Right atrium auricular region (tissue), 2 donors: ENCODE measurements at places on chromosomes 16 and 17.

DNA sequence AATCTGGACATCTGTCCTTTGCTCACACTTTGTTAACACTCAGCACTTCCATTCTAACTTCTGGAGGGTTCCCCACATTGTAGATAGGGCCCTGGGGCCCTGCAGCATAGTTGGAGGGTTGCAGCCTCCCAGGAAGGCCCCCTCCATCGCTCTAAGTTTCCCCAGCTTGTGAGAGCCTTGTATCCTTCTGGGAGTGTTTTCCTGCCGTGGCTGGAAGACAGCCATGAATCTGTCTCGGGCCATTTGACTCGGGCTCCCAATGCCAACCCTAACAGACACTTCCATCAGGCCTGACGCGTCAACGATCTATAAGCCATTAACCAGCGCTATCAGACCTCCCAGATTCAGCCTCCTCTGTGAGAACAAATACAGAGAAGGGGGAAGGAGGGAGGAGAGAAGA is 263.7 kb upstream of the RPL38 start:
- DNase-seq, result peak; percentile 46

DNA sequence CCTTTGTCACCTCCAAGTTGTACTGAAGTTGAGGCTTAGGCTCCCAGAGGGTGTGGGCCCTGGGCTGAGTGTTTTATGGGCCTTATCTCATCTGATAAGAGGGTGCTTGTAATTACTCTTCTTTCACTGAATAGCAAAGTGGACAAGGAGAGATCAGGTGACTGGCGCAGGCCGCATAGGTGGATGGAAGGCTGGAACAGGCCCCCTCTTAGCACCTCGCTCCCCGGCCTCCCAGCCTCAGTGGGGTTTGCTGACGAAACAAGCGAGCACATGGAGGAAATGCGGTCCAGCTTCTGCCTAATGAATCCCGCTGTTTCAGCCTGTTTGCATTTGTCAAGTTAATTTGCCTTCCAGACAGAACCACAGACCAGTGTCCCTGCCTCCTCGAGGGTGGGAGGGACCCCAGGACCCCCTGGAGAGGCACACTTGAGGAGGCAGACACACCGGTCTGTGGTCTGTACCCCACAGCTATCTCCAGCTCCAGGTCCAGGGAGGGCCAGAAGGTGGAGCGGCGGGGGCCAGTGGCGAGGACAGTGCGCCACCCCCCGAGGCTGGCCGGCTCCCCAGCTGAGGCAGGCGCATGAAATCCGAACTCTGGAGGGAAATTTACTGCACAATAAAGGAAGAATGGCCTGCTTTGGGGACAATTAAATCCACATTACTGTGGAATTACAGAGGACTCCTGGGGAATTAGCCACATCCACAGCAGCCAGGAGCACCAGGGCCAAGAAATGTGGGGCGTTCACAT is 123.4 kb downstream of the NTN1 start:
- DNase-seq, result no peak

GRCh38 chr17:27595208-27595607 is 35.8 kb upstream of the LGALS9 start:
- DNase-seq, result no peak

DNA sequence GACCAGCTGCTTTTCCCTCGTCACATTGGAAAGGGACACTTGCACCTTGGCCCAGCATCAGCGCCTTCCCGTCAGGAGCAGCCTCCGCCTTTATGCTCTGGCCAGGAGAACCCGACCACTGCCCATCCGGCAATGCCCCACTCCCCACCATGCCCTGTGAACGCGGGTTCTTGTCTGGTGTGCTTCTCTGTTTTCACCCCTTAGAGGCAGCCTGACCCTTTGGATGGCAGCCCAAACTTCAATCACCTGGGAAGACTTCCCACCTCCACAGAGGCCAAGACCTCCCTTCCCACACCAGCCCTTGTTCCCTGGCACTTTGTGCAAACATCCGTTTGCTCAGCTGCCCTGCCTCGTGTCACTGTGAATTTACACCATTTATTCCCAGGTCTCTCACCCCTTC is 87.0 kb downstream of the DNAH17 start:
- no peak for DNase-seq

DNA sequence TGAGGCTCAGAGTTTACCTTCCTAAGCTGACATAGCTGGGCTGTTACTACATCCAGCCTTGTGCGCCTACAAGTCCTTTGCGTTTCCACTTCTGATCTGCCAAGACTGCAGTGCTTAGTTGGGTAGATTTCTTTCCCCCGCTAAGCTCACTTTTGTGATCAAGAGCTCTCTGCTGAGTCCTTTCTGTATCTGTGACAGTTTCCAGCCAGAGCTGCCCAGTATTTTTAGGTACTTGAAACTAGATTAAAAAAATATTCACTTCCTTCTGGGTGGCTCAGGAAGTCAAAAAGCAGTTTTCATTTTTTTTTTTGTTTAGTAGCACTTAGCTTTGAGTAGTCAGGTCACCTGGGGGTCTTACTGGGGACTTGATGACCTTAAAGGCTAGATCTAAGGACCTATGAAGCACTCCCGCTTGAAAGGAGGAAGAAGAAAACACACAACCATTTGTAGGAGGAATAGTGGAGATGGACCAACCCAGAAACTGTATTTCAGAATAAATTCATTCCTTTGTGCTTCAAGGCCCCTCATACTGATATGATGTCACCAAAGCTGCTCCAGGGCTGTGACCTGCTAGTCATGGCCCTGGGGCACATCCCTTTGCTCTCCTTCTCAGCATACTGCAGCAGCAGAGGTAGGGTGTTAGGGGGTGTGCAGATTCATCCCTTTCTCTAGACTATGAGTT is 75.6 kb upstream of the HNF1B start:
- DNase-seq, result no peak

DNA sequence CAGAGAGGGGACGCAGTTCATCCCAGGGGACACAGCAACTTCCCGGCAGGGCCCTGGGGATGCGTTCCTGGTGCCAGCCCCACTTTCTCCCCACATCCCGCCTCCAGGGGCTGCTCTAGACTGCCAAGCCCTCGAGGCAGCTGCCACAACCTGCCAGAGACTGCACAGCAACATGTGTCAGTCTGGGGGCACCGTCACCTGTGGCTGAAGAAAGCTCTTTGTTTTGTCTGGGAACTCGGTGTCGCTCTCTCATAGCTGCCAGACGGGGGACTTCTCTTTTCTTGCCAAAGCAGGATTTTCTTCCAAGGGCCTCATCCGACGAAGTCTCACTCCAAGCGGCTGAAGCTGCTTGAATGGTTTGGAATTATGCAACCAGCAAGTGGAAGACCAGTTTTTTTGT is 43.7 kb downstream of the COTL1 start:
- no peak for DNase-seq

- DNase-seq, result no peak
Measured at GRCh38 chr17:66970797-66971196, 6.3 kb downstream of the CACNG4 start.

DNA sequence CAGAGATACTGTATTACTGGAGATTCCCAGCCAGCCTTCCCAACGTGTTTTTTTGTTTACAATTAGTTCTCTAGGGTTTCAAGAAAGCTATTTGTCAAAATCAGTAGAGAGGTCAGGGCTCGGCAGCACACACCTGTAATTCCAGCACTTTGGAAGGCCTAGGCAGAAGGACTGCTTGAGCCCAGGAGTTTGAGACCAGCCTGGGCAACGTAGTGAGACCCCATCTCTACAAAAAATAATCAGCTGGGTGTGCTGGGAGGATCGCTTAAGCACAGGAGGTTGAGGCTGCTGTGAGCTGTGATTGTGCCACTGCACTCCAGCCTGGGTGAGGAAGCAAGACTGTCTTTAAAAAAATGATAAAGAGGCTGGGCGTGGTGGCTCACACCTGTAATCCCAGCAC is 19.4 kb downstream of the CBX1 start:
- DNase-seq, result no peak

DNA sequence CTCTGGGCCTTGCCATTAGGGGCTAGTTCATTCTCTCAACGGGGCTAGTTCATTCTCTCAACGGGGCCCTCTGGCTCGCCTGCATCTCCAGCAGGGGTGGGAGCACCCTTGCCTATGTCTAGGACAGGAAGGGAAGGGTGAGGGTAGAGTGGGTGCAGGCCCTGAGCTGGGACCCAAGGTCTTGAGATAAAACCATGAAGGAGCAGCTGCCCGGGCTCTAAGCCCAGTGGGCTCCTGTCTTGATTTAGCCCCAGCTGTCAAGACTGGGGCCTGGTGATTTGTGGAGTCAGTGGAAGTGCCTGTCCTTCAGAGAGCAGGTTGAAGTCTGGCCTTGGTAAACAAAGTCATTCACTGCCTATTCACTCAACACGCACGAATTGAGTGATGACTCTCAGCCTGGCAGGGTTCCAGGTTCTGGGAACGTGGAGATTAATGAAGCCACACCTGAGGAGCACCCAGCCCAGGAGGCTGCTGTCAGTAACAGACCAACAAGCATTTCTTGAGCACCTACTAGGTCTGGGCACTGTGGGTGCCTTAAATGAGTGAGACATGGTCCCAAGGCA is 35.4 kb downstream of the WNT3 start:
- DNase-seq, result no peak

- no peak for DNase-seq
Measured at GRCh38 chr16:4667203-4667963, 26.0 kb upstream of the NUDT16L1 start.

GRCh38 chr16:35210681-35211433 is 1751.4 kb downstream of the TP53TG3F start:
- no peak for DNase-seq

DNA sequence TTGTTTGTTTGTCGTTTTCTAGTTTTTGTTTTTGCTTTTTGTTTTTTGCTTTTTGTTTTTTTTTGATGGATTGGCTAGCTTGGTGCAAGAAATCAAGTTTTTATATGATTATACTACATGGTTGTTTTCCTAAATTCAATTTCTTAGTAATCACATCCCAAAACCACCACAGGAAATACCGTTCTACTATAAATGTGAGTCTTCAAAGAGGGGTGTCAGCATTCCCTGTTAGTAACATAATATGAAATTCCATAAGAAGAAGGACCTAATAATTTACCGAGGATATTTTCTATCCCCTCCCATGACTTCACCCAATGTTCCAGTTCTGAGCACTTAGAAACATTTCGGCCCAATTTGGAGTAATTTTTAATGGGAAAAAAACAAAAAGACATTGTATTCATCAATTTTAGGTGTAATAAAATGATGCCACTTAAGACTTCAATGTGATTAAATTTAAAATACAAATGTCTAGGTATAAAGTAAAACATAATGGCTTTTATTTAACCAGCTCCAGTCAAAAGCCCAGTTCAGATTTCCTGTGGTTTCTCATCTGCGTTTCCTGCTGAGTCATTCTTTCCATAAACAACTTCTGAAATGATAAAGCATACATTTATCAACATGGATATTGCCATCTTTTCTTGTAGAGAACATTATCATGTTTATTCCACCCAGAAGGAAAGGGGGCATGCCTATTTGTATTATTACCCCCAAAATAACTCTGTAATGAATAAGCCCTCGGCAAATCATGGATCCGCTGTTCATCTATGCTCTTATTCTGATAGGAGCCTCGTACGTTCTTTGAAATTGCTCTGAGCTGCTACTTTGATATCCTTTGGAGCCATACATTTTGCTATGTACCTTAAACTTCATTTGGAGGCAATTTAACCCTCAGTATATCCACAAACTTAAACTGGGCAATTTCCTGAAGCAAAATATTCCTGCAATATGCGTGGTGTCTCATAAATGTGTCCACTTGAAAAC is 28.1 kb downstream of the HSBP1 start:
- DNase-seq, result no peak

- peak; percentile 69 for DNase-seq
Measured at GRCh38 chr16:49581630-49582298, 208.2 kb downstream of the C16orf78 start.

DNA sequence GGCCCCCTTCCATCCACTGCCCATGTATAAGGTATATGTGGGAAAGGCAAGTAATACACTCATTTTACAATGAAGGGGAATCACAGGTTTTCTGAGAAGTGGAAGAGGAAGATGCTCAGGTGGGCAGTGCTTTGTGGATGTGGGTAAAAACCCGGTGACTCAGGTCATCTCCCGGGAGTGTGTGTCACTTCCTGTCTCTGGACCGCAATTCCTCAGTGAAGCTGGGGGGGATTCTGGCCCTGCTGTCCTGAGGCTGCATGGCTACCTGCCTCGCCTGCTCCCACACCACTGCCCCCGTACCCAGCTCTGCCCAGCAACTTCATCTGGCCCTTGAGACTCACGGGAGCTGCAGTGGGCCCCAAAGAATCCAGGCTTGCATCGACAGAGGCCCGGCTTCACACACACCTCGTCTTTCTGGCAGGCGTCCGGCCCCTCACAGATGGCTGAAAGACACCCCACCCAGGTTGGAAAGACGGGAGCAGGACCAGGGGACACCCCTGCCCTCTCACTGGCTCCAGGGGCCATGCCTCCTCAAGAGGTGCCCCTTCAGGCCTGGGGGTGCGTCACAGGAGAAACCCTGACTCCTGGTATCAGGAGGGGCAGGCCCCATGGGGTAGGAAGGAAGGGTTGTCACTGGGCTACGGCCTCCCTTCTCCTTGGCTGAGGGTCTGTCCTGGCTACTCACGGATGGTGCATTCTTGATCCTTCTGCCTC is 882 bp downstream of the SCARF1 start:
- no peak for DNase-seq

DNA sequence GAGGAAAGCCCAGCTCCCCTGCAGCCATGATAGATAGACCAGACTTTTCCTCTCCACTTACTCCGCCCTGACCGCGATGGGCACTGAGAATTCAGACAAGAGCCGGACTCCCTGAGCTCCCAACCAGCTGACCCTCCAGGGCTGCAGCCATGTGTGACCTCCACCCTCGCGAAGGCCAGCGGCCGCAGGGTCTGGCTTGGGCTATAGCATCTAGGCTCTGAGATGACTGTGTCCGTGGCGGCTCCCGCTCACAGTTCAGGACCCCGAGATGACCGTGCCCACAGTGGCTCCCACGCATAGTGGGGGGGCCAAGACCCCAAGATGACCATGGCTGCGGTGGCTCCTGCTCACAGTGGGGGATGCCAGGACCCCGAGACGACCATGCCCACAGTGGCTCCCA is 18.0 kb downstream of the ZFPM1 start:
- no peak for DNase-seq

DNA sequence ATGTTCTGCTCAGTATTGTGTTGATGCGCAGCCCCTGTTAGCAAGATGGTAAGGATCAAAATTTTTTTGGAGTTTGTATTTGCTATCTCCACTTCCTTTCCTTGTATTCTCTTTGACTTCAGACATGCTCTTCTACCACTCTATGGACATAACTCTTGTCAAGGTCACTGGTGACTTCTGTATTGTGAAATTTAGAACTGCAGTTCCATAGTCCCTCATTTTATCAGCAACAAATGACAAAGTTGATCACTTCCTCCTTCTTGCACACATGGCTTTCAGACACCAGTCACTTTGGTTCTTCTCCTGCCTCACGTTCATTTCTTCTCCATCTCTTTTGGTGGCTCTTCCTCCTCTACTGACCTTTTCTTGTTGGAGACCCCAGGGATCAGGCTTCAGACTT is 21.1 kb downstream of the COX11 start:
- DNase-seq, result no peak

GRCh38 chr16:69338557-69339288 is 641 bp downstream of the COG8 start:
- DNase-seq, result no peak

GRCh38 chr16:66678337-66678736 is 18.2 kb downstream of the CMTM4 start:
- no peak for DNase-seq

- peak; percentile 75 for DNase-seq
Measured at GRCh38 chr17:78890498-78890897, 12.5 kb downstream of the CEP295NL start.

- DNase-seq, result no peak
Measured at GRCh38 chr17:65557349-65558310, 3.8 kb downstream of the AXIN2 start.

- DNase-seq, result no peak
Measured at GRCh38 chr16:48895142-48895541, 285.2 kb upstream of the N4BP1 start.
